ENCODE measurements at places on chromosomes 1 and 21. TPM values are rescaled to one million over a fixed set of nuclear protein-coding genes. Genes with fewer than 3 reads are reported as not detected.

- no peak overlapping the region for H3K27ac ChIP-seq
- H3K27me3 ChIP-seq: no peaks in the 10 kb centered on the region
- no peak for DNase-seq
- H3K4me1 ChIP-seq: no peaks in the 10 kb centered on the region
These were observed 37.1 kb upstream of the CYP4B1 start for GRCh38 chr1:46761740-46762139.

The SLC2A5 gene
- total RNA-seq: 1.6 TPM

The CNR2 gene
- 0.28 TPM for total RNA-seq

- no peaks in the 10 kb centered on the region for H3K27me3 ChIP-seq
- H3K4me1 ChIP-seq: peaks cover 67% of the 10 kb centered on the region
- peak overlapping the region; percentile 66 for H3K27ac ChIP-seq
- DNase-seq: no peak
- H3K4me3 ChIP-seq: peak overlapping the region; percentile 54
These were observed 62.5 kb downstream of the PRKAB2 start for GRCh38 chr1:147109762-147110161.

- H3K4me1 ChIP-seq: no peaks in the 10 kb centered on the region
- H3K4me3 ChIP-seq: no peak overlapping the region
- no peaks in the 10 kb centered on the region for H3K27me3 ChIP-seq
- no peak for DNase-seq
These were observed 18.3 kb downstream of the ZNHIT6 start for GRCh38 chr1:85689775-85690404.

GRCh38 chr1:107979926-107980325 lies 14.9 kb upstream of the VAV3 start:
- no peak for DNase-seq
- H3K27ac ChIP-seq: no peak overlapping the region
- H3K36me3 ChIP-seq: no peaks in the 10 kb centered on the region
- no peak overlapping the region for H3K4me3 ChIP-seq
- no peaks in the 10 kb centered on the region for H3K27me3 ChIP-seq
- H3K4me1 ChIP-seq: no peaks in the 10 kb centered on the region

DNA sequence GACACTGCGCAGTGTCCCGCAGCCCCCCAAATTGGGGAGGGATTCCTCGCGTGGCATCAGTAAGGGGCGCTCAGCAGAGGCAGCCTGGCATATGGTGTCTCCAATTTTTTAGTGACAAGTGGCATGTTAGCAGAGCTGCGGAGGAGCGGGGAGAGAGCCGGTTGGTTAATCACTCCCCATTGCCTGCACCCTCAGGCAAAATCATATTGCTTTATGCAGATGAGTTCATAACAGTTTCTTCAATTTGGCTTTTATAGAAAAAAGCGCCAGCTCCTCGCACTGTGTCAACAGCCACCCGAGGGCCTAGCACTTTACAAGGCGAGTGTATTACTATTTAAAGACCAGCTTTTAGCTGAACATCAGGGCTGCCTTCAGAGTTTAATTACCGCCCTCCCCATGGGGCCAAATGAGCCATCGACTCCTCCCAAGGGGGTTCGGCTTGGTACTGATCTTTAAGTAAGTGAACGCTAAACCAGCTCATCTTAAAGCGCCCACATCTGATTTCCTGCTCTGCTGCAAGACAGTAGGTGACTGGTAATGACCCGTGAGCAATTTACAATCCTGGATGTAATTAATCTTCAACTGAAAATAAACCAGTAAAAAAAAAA lies 298.9 kb downstream of the DSCAM start:
- DNase-seq: no peak
- H3K27me3 ChIP-seq: no peaks in the 10 kb centered on the region
- H3K4me3 ChIP-seq: no peak overlapping the region
- no peaks in the 10 kb centered on the region for H3K4me1 ChIP-seq

The ANKRD35 gene
- 0.05 TPM for total RNA-seq

- H3K4me3 ChIP-seq: no peak overlapping the region
- no peaks in the 10 kb centered on the region for H3K36me3 ChIP-seq
- no peaks in the 10 kb centered on the region for H3K27me3 ChIP-seq
These were observed 7.7 kb downstream of the EPHX1 start for GRCh38 chr1:225817611-225818061.

GRCh38 chr1:14441302-14441741 lies 157.2 kb upstream of the KAZN start:
- H3K4me1 ChIP-seq: no peaks in the 10 kb centered on the region
- no peak overlapping the region for H3K27ac ChIP-seq
- H3K27me3 ChIP-seq: no peaks in the 10 kb centered on the region
- no peak for DNase-seq
- H3K36me3 ChIP-seq: no peaks in the 10 kb centered on the region
- no peak overlapping the region for H3K4me3 ChIP-seq

DNA sequence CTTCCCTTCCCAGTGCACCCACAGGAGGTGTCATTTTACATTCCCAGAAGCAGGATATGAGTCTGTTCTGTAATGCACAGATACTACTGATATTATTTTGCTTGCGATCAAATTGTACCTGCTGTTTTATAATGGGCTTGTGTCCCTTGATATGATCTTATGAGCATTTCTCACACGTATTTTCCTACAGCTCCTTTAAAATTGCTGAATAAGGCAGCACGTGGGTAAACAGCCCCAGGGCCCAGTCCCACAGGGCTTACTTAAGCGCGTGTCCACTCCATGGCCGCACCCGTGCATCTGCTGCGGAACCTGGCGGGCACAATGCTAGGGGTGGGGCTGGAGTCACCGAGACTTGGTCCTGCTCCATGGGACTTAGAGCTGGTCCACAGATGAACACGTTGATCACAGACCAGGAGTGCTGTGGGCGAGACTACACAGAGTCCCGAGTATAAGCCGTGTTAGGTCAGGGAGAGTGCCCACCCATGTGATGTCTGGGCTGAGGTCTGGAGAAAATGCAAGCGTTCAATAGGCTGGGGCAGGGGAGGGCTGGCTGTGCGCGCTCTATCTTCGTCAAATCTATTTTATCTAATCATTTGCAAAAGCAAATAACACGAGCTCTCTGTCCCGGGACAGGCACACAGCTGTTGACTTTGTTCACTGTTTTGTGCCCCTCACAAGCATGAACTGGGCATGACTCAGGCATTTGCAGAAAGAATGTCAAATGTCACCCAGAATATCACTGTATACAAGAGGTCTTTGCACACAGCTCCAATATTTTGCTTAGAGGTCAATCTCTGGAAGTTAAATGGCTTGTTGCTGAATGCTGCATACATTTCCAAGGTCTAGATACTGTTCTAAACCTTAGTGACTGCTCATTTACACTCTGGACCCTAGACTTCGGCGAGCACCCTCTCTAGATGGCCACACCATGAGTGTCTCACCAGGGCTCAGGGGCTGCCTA lies 119.3 kb downstream of the CRYAA start:
- no peak overlapping the region for H3K4me3 ChIP-seq
- no peak for DNase-seq
- H3K4me1 ChIP-seq: peaks cover 14% of the 10 kb centered on the region
- H3K27ac ChIP-seq: peak overlapping the region; percentile 45
- H3K36me3 ChIP-seq: no peaks in the 10 kb centered on the region

GRCh38 chr1:193856261-193856660 lies 669.8 kb upstream of the B3GALT2 start:
- H3K27me3 ChIP-seq: no peaks in the 10 kb centered on the region
- H3K27ac ChIP-seq: no peak overlapping the region
- no peaks in the 10 kb centered on the region for H3K36me3 ChIP-seq
- no peak overlapping the region for H3K4me3 ChIP-seq
- no peak for DNase-seq

DNA sequence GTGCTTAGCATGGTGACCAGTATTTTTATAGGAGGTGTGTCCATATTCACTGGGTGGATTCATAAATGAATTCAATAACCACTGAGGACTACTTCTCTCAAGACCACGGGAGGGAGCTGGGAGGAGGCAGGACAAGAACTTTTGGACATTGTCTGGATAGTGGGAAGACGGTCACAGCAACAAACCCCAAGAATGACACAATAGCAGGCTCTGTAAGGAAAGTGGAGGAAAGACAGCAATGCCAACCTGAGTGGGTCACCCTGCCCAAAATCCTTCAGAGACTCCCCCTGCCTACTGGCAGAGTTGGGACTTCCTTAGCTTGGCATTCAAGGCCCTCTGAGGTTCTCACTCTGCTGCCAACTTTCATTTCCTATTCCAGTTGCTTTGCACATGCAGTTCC lies 42.0 kb downstream of the GLIS1 start:
- no peaks in the 10 kb centered on the region for H3K4me1 ChIP-seq
- no peak for DNase-seq

GRCh38 chr1:32257227-32257508 lies 6.1 kb downstream of the LCK start:
- H3K27me3 ChIP-seq: no peaks in the 10 kb centered on the region
- DNase-seq: no peak
- H3K27ac ChIP-seq: no peak overlapping the region
- H3K4me1 ChIP-seq: peaks cover 2% of the 10 kb centered on the region
- H3K36me3 ChIP-seq: no peaks in the 10 kb centered on the region

DNA sequence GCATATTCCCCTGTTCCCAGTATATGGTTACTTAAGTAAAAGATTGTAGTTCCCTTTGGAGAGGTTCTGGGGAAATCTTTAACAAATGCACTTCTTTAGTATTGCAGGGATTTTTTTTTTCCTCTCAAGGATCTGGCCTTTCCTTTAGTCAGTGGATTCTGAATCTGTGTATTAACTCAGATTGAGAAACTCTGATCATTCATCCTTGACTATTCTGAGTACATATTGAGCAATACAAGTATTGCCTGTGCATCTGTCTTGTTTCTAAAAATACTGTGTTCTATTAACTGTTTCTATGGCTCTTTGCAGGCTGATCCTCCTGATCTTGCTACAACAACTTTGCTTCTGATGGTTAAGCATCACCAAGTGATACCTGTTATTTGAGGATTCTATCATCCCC lies 67.8 kb upstream of the FGGY start:
- H3K4me3 ChIP-seq: no peak overlapping the region
- no peaks in the 10 kb centered on the region for H3K36me3 ChIP-seq

GRCh38 chr1:183137782-183138181 lies 48.3 kb upstream of the LAMC2 start:
- no peak for DNase-seq
- H3K4me3 ChIP-seq: no peak overlapping the region
- no peak overlapping the region for H3K27ac ChIP-seq
- H3K4me1 ChIP-seq: no peaks in the 10 kb centered on the region
- H3K36me3 ChIP-seq: peaks cover 39% of the 10 kb centered on the region

The PSRC1 gene
- 0.25 TPM for total RNA-seq

DNA sequence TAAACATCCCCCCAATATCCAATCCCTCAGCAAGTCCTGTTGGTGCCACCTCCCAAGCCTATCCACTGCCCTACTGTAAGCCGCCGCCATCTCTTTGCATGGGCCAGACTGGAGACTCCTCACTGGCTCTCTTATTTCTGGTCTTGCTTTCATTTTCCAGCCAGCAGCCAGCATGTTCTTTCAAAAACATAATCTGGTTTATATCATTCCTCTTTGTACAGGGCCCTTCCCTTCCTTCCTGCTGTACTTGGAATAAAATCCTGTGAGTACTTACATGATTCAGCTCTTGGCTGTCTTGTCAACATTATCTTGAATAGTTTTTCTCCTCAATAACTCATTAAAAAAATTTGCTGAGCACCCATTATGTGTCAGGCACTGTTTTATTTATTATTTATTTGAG lies 28.2 kb downstream of the TLR5 start:
- H3K4me1 ChIP-seq: peaks cover under 1% of the 10 kb centered on the region

The RNF223 gene
- total RNA-seq: not detected

- no peaks in the 10 kb centered on the region for H3K36me3 ChIP-seq
- no peak overlapping the region for H3K4me3 ChIP-seq
- H3K27me3 ChIP-seq: peaks cover 2% of the 10 kb centered on the region
These were observed 112.2 kb upstream of the GJB5 start for GRCh38 chr1:34642679-34643078.

DNA sequence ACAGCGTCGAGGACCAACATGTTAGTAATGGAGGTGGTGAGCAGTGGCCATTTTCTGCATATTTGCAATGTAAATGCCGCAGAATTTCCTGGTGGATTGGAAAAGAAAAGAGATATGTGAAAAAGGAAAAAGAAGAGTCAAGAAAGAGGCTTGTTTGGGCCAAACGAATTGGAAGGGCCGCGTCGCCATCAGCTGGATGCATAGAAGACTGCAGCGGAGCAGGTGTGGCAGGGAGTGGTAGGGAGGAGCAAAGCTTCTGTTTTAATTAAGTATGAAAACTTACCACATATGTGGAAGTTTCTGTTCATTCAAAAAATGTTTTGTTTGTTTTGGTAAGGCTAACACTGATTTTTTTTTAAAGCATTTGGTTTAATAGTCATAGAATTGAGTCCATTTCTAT lies 690.7 kb downstream of the NCAM2 start:
- no peaks in the 10 kb centered on the region for H3K27me3 ChIP-seq
- H3K36me3 ChIP-seq: no peaks in the 10 kb centered on the region
- DNase-seq: no peak
- H3K4me3 ChIP-seq: no peak overlapping the region
- H3K4me1 ChIP-seq: no peaks in the 10 kb centered on the region

DNA sequence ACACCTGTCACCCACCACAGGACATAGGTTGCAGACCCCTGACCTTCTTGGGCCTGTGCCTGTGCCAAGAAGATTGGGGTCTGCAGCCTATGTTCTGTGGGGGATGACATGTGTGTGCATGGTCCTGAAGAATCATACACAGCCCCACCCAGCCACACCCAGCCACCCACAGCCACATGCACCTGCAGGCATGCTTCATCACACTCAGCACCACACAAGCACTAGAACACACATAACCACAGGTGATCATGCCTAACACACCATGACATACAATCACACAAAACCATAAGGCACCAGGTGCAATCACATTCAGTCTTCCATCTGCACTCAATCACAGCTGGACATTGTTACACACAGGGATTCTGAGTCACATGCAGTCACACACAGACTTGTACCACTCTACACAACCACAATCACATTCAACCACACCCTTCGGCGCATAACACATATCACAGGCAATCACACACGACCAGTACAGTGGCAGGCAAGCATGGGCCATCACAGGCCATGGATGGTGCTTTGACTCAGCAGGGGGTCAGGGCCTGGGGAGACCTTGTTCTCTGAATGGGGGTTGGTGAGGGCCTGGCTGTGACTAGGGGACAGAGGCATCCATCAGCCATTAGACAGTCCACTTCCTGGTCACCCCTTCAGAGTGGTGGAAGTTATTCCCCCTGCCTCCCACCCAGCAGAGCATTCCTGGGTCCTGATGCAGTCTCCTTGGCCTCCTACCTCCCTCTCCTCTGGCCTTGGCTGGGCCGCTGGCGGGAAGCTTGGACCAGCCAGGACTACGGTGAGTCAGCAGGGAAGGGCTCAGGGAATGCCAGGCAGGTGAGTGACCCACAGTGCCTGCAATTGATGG lies 44.3 kb upstream of the EPS8L3 start:
- DNase-seq: no peak
- no peaks in the 10 kb centered on the region for H3K4me1 ChIP-seq
- H3K36me3 ChIP-seq: no peaks in the 10 kb centered on the region
- no peak overlapping the region for H3K27ac ChIP-seq

GRCh38 chr1:56003846-56004245 lies 575.5 kb downstream of the PLPP3 start:
- no peaks in the 10 kb centered on the region for H3K36me3 ChIP-seq
- no peaks in the 10 kb centered on the region for H3K27me3 ChIP-seq
- no peak overlapping the region for H3K27ac ChIP-seq
- no peak for DNase-seq
- no peaks in the 10 kb centered on the region for H3K4me1 ChIP-seq
- no peak overlapping the region for H3K4me3 ChIP-seq

- no peaks in the 10 kb centered on the region for H3K36me3 ChIP-seq
- H3K27ac ChIP-seq: no peak overlapping the region
- no peak overlapping the region for H3K4me3 ChIP-seq
- H3K4me1 ChIP-seq: no peaks in the 10 kb centered on the region
These were observed 56.1 kb upstream of the TLR5 start for GRCh38 chr1:223199094-223199647.

The DNM3 gene
- 1.3 TPM for total RNA-seq

The PRAMEF17 gene
- not detected for total RNA-seq

- H3K4me3 ChIP-seq: no peak overlapping the region
- no peak overlapping the region for H3K27ac ChIP-seq
- H3K4me1 ChIP-seq: peaks cover 11% of the 10 kb centered on the region
- no peak for DNase-seq
These were observed 10.8 kb upstream of the CACYBP start for GRCh38 chr1:174988986-174989385.

The CAPN8 gene
- total RNA-seq: not detected
